ENCODE measurements at places on chromosomes 5 and 9. TPM values are rescaled to one million over a fixed set of nuclear protein-coding genes. Genes with fewer than 3 reads are reported as not detected.
A peak's percentile ranks its signal among the peaks of the same experiment; 100 is the strongest.

DNA sequence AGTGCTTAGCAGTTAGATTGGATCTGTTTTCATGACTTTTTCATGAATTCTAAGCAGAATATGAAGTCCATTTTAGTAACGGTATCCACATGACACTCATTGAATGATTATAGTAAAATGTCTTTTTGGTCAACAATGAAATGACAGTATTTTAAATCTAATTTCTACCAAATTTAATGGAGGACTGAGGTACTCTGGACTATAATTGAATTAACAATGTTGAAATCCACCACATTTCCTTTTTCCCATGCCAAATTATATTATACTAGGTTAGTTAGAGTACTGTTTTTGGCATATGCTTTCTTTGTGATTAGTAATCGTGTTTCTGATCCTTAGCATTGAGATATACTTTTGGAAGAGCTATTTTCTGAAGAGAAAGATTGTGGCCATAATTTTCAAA is 40.6 kb downstream of the CDC42SE2 start:
- H3K27me3 ChIP-seq: no peaks in the 10 kb centered on the region
- H3K36me3 ChIP-seq: no peaks in the 10 kb centered on the region
- no peaks in the 10 kb centered on the region for H3K4me1 ChIP-seq
- H3K27ac ChIP-seq: no peak overlapping the region
- H3K4me3 ChIP-seq: no peak overlapping the region

DNA sequence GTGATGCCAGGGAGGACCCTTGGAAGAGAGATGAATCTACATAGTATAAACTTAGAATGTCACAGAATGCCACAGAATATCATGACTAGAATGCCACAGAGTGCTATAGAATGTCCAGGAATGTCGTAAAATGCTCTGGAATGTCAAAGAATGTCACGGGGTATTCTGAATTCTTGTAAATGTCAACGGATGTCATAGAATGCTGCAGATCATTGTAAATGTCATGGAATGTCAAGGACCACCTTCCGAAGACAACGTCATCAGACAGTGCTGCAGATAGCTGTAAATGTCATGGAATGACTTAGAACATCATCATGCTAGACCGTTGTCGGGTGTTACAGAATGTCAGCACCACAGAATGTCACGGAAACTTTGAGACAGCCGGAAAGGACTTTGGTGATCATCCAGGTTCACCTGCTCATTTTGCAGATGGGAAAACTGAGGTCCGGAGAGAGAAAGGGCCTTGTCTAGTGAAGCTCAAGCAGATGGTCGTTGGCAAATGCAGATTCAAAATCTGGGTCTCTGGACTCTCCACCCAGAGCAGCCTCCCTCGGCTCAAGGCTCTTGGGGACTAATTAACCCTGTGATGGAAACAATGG is 117.1 kb downstream of the LHX2 start:
- peaks cover 13% of the 10 kb centered on the region for H3K27me3 ChIP-seq
- no peak overlapping the region for H3K4me3 ChIP-seq
- H3K27ac ChIP-seq: no peak overlapping the region
- DNase-seq: no peak

GRCh38 chr9:131027872-131028179 is 18.9 kb downstream of the LAMC3 start:
- H3K27ac ChIP-seq: no peak overlapping the region
- DNase-seq: no peak
- H3K4me1 ChIP-seq: no peaks in the 10 kb centered on the region
- H3K36me3 ChIP-seq: no peaks in the 10 kb centered on the region

GRCh38 chr5:173053041-173053440 is 3.1 kb upstream of the CREBRF start:
- no peak for DNase-seq
- H3K4me3 ChIP-seq: no peak overlapping the region
- H3K27ac ChIP-seq: no peak overlapping the region

DNA sequence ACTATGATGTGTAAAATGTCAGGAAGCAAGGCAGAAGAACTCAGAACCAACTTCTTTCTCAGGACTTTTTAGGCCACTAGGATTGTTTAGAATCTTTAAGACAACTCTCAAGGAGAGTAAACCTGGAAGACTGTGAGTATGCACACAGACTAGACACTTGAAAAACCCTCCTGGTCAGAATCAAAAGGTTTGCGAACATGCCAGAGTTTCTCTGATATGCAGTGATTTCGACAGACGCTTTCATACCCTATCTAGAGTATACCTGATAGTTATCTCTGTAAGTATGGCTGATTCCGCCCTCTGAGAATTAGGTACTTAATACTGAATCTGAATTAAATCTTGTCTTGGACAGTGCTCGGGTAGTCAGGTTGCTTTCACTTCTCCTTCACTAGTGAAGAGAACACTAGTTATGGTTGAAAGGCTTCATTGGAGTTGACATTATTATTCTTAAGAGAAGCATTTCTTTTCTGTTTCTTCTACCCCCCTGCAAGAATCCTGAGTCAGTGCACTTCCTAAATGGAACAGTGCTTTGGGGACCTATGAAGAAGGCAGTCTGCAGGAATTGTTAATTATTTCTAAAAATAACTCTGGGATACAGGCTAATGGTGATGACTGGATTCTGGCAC is 158.1 kb downstream of the HACD4 start:
- no peak overlapping the region for H3K27ac ChIP-seq
- no peak overlapping the region for H3K4me3 ChIP-seq
- no peaks in the 10 kb centered on the region for H3K4me1 ChIP-seq
- DNase-seq: no peak
- no peaks in the 10 kb centered on the region for H3K36me3 ChIP-seq

GRCh38 chr5:10509575-10509974 is 54.3 kb upstream of the ANKRD33B start:
- no peak overlapping the region for H3K27ac ChIP-seq
- H3K36me3 ChIP-seq: no peaks in the 10 kb centered on the region
- DNase-seq: no peak
- peaks cover 3% of the 10 kb centered on the region for H3K27me3 ChIP-seq
- H3K4me1 ChIP-seq: peaks cover 6% of the 10 kb centered on the region
- no peak overlapping the region for H3K4me3 ChIP-seq

DNA sequence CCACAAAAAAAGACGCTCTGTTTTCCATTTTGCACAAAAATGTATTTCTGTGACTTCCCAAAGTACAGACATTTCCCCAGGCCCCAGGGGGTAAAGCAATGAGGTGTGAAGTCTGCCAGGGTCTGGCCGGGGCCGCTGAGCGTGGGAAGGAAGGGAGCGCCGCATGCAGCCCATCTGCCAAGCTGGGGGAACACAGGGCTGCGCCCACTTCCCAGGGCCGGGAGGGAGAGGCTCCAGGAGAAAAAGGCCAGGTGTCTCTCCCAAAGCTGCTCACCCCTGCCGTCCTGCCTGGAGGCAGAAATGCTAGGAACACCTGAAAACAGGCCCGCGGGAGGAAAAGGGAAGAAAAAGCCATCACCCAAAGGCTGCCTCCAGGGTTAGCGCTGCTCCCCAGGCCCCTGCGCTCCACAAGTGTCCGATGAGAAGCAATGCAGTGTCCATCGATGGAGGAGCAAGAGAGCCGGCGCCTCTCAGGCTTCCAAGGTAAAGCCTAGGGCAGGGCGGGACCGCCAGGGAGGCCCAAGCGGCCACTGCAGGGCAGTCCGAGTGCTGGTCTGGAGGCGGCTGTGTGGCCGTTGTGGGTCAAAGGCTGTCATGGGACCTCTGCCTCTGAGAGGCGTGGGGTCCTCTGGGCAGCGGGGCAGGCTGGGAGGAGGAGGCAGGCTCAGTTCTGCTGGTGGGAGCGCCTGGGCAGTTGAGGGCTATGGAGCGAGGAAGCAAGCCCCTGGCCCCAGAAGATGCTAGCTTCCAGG is 6.0 kb upstream of the ZDHHC12 start:
- DNase-seq: no peak
- H3K27me3 ChIP-seq: no peaks in the 10 kb centered on the region
- H3K36me3 ChIP-seq: peaks cover 37% of the 10 kb centered on the region
- H3K27ac ChIP-seq: no peak overlapping the region

- peaks cover 43% of the 10 kb centered on the region for H3K4me1 ChIP-seq
- peaks cover 73% of the 10 kb centered on the region for H3K27me3 ChIP-seq
- H3K4me3 ChIP-seq: no peak overlapping the region
- no peak overlapping the region for H3K27ac ChIP-seq
Measured at GRCh38 chr9:136626066-136626725, 36.5 kb upstream of the EGFL7 start.

DNA sequence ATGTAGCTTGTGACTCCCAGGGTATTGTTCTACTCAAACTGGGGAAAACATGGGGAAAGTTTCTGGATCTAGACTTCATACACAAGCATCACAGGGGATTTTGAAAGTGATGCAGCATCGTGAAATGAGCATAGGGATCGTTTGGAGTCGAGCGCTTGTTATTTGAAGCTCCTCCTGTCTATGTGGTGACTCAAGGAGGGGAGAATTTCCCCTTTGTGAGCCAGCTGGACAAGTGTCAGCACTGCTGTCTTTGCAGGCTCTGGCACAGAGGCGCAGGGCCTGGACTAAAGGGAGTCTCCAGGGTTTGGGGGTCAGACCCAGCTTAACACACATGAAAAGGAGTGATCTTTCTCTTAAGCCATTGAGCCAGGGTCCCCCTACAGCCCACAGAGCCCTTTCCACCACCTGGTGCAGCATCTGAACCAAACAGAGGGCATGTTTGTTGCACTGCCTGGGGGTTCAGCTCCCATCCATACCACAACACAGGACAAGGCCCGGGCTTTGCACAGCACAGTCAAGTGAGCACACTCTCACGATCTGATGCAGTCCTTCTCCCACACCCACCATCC is 51.0 kb downstream of the IRF1 start:
- H3K4me1 ChIP-seq: peaks cover 35% of the 10 kb centered on the region
- H3K36me3 ChIP-seq: no peaks in the 10 kb centered on the region
- DNase-seq: no peak
- H3K27ac ChIP-seq: peak overlapping the region; percentile 20
- H3K27me3 ChIP-seq: no peaks in the 10 kb centered on the region

DNA sequence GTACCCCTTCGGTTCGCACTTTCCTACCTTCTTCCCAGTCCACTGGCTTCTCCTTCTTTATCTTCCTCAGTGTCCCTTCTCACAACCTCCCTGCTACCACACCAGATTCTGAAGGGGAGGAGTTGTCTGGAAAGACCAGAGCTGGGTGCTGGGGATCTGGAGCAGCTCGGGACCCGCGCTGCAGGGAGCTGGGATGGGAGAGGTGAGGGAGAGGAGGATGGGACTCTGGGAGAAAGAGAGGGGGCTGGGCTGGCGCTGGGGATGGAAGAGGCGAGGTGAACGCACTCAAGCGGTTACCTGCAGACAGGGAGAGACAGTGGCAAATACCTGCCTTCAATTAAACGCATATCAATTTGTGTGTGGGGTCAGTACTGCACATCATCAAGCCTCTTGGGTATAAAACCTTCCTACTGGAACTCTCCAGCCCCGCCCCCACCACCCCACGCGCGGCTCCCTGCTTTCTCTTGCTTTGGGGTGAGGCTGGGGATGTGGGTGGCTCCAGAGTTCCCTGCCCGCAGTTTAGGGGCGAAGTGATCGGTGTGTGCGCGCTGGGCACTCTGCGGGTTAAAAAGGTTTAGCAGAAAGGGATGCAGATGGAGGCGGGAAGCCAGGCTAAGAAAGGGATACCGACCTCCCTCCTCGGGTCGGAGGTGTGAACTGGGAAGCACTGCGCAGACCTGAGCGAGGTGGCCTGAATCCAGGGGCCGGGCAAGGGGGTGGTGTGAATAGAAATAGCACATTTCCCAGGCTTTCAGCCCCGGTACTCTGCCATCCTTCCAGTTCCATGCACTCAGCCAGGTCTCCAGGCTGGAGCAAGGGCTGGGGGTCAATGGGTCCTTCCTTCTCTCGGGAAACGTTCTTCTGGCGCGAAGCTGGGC is 977 bp upstream of the PAM start:
- H3K4me1 ChIP-seq: peaks cover 14% of the 10 kb centered on the region
- peak overlapping the region; percentile 84 for H3K4me3 ChIP-seq
- H3K36me3 ChIP-seq: no peaks in the 10 kb centered on the region
- H3K27me3 ChIP-seq: peaks cover 14% of the 10 kb centered on the region
- peak overlapping the region; percentile 29 for H3K27ac ChIP-seq
- no peak for DNase-seq

DNA sequence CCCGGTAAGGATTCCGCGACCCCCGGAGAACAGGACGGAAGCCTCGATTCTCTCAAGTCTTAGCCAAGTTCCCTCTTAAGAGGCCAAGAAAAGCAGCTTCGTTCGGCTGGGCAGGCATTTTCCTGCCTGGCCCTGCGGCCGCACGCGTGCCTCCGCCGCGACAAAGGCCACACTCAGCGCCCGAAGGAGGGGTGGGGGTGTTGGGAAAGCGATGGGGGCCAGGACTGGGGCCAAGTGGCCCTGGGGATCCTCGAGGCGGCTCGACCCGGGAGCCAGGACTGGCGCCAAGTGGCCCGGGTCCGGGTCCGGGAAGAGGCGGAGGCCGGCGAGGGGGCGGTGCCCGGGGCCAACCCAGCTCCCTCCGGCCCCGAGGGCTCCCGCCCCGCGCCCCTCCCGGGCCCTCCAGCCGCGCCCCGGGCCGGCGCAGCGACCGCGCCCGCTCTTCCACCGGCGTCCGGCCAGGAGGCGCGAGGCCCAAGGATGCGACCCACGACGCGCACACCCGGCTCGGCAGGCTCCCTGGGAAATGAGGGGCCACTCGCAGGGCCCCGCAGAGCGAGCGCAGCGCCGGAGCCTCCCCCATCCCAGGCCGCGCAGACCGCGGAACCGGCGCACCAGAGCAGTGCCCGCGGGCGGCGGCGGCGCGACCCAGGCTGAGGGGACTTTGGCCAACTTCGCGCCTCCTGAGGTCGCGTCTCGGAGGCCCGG is 756 bp downstream of the VAV2 start:
- no peaks in the 10 kb centered on the region for H3K27me3 ChIP-seq
- H3K36me3 ChIP-seq: peaks cover 9% of the 10 kb centered on the region
- H3K27ac ChIP-seq: peak overlapping the region; percentile 100
- H3K4me1 ChIP-seq: peaks cover 31% of the 10 kb centered on the region

DNA sequence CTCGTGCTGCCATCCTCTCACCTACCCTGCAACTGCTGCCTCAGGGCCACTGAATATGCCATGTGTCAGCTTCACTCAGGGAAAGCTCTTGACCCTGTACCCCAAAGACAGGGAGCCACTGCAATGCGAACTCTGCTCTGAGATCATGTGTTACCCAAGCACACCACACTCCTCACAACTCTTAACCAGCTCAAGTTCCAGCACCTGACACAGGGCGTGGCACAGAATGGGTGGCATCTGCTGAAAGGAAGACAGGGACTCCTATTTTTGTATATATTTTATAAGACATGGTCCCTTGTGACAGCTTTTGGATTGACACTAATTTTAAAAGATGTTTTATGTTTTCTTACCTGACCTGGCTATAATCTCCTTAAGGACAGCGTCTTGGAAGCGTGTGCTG is 10.7 kb downstream of the PHYKPL start:
- no peaks in the 10 kb centered on the region for H3K27me3 ChIP-seq
- H3K4me1 ChIP-seq: peaks cover 46% of the 10 kb centered on the region
- H3K4me3 ChIP-seq: no peak overlapping the region
- peak overlapping the region; percentile 90 for H3K27ac ChIP-seq
- H3K36me3 ChIP-seq: peaks cover 54% of the 10 kb centered on the region

Gene TEX10
- 22.6 TPM for polyA plus RNA-seq

Gene KIF12
- 136 TPM for polyA plus RNA-seq

Gene INSL4
- not detected for polyA plus RNA-seq

All from large intestine (tissue), 12 donors.